SHP77 treated with DMSO at 0.1 percent for 48 hours (cell line): ENCODE measurements at places on chromosomes 7 and 10.

DNA sequence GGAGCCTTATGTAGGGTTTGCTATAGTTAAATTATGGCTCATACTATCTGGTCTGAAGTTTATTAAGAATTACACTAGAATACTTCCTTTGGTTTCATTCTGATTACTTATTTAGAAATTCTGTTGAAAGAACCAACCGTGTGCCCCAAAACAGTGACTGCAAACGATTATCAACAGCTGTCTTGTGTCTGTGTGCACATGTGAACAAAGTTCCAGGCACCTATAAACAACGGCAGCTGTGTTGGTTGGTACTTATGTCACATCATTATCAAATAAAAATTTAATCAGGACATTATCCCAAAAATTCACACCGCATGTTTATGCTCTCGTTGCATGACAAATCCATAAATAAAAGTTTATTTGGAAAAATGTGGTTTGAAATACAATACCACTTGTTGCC lies 80.6 kb downstream of the USP6NL start:
- no peak for DNase-seq

- DNase-seq, result no peak
Observed at GRCh38 chr7:121026159-121026558, 37.6 kb downstream of the CPED1 start.

DNA sequence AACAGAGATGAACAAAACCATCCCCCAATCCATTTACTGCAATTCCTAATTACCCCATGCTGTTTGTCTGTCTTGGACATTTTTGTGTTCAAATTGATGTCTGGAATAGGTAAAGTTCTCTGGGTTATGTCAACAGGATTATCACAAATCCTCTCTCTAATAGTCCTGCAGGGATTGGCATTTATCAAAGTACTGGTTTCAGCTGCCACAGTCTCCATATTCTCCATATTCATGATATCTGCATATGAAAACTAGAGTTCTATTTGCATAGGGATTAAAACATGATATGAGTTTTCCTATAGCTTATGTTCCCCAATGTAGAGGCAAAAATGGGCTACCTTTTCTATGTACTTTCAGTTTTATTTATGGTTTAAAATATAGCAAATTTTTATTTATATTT lies 355.8 kb downstream of the ADRA2A start:
- DNase-seq, result no peak

GRCh38 chr7:80273327-80273726 lies 138.7 kb downstream of the GNAI1 start:
- DNase-seq, result no peak

GRCh38 chr7:1020849-1021251 lies 23.5 kb upstream of the GPR146 start:
- no peak for DNase-seq

DNA sequence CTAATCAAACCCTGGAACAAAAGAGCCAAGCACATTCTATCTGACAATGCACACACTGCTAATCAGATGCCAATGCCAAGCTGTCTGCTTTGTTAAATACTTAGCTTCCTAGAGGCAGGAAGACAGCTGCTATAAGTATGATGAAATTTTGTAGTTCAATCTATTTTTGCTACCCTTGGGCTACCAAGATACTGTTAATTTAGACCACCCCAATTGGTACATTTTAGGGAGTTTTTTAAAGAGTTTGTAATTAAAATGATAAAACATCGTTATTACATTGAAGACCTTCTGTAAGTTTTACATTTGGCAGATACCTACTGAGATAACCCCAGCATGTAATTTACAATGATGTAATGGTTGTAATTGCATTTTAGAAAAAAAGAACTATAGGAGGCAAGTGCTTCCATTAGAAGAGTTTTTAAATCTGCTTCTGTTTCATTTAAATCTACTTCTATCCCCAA lies 268.5 kb downstream of the ADK start:
- peak; percentile 10 for DNase-seq

GRCh38 chr10:104449391-104449790 lies 95.8 kb downstream of the CFAP58 start:
- no peak for DNase-seq

DNA sequence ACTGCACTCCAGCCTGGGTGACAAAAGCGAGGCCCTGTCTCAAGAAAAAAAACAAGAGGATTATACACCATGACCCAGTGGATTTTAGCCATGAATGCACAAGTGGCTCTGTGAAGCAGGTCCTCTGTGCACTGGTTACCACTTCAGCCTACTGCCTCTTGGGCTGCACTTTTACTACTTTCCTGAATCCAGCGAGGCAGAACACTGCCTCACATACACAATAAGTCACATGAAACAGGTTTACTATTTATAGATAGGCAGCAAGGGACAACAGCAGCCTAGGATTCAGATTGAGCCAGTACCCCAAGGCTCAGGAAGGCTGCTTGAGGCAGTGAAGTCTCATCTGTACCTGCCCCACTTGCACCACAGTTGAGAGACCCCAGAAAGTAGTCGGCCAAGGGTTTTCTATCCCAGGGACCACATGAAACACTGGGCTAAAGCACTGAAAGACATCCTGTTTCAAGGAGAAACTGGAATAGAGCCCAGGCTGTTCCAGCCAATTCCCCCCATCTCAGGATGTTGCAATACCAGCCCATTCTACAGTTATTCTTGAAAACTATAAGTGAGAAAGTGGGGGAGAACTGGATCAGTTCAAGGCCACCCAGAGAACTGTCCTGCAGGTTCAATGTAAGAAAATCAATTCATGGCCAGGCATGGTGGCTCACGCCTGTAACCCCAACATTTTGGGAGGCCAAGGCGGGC lies 10.3 kb upstream of the OGDH start:
- DNase-seq, result no peak

- DNase-seq, result no peak
Observed at GRCh38 chr7:47528471-47528870, 53.4 kb downstream of the TNS3 start.

DNA sequence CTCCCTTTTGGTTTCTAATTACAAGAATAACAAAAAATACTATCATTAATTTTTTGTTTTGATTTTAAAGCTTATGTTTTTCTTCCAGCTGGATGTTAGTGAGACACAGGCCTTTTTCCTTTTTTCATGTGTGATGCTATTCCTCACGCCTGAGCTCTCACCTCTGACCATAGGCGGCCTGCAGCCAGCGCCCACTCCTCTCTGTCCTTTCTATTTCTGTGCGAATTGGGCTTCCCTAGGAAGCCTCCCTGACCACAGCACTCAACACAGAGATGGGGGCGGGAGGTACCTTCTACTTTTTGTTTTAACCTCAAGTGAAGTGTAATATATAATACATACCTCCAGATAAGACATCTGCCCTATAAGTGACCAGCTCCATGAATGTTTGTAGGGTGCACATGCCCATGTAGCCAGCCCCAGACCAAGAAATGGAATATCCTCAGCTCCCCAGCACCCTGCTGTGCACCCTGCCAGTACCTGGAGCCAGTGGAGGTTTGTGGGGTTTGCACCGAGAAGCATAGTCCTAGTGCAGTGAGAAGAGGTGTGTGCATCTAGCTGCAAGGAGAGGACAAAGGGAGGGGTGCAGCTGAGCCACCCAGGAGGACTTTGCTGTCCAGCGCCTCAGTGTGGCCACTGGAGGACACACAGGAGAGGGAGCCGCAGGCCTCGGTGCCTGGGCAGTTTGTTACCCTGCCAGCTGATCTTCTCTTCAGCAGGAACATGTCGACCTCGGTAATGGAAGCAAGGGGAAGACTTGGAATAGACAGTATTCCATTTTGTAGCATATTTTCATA lies 38.5 kb downstream of the BNIP3 start:
- no peak for DNase-seq

GRCh38 chr10:1809139-1809741 lies 71.9 kb upstream of the ADARB2 start:
- DNase-seq, result no peak

DNA sequence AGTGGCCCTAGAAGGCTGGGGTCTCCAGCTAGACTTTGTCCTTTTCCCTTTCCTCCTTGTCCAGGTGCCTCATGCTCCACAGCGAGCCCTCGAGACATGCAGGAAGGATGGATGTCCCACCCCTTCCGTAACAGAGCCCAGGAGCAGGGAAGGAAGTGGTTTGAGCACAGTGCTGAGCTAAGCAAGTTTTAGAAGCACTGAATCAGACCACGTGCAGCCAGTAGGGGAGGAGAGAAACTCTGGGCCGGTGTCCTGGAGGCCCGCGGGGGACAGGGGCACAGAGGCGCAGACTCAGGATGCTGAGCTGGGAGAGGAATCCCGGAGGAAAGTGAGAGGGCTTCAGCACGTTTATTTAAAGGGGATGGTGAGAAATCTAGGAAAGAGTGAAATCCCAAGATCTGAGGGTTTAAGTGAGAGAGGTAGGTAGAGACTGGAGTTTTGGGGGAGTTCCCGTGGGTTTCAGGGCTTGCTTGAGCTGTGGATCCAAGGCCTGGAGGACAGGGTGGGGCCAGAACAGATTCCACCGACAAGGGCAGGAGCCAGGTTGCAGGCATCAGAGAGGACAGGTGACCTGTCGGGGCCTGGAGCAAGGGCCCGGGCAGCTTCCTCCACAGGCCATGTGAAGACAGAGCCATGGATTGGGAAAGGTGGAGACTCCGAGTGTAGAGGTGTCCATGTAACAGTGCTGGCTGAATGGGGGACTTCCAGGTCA lies 4.4 kb upstream of the IRF5 start:
- no peak for DNase-seq

DNA sequence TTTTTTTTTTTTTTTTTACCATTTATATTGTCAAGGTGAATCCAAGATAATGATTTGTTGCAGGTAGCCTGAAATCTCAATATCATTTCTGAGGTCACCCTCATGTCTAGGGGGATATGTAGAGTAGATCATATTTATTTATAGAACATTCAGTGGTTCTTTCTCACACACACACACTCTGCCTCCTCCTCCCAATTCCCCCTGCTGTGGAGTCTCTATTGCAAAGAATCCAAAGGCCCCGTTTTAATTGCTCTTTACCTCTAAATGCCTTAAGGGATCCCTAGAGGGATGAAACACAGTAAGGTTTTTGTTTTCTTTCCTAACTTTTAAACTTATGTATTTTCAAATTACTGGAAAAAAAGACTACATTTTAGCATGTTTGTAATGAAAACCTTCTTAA lies 170.0 kb downstream of the PRKG1 start:
- no peak for DNase-seq

- no peak for DNase-seq
Observed at GRCh38 chr7:98418271-98418635, 17.4 kb upstream of the BAIAP2L1 start.

GRCh38 chr10:59854571-59854970 lies 51.8 kb downstream of the CCDC6 start:
- DNase-seq, result no peak

DNA sequence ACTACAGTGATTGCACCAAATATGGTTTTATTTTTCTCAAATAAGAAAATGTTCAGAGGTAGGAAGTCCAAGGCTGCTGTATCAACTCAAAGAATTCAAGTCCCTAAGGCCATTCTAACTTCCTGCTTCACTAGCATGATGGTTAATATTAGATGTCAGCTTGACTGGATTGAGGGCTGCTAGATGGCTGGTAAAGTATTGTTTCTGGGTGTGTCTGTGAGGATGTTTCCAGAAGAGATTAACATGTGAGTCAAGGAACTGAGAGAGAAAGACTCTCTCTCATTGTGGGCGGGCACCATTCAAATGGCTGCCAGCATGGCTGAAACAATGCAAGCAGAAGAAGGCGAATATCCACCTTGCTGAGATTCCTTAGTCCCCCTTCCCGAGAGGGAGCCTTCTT lies 77.4 kb upstream of the NRBF2 start:
- no peak for DNase-seq

DNA sequence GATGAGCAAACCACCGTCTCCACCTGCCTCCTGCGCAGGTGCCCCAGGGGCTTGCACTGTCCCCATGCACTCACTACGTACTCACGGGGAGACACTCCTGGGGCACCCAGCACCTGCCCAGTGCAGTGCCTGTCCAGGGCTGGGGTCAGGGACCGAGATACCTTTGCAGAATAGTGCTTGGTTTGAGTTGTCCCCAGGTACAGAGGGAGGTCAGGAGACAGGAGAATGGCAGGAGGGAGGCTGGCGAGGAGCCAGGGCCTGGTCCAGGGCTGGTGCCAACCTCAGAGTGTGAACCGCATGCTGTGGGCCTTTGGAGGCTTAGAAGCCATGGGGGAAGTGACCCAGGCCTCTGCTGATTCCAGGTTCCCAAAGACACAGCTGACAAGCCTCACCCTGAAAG lies 110.1 kb upstream of the GPR26 start:
- DNase-seq, result no peak

- no peak for DNase-seq
Observed at GRCh38 chr7:145431834-145432233, 596.0 kb upstream of the TPK1 start.

DNA sequence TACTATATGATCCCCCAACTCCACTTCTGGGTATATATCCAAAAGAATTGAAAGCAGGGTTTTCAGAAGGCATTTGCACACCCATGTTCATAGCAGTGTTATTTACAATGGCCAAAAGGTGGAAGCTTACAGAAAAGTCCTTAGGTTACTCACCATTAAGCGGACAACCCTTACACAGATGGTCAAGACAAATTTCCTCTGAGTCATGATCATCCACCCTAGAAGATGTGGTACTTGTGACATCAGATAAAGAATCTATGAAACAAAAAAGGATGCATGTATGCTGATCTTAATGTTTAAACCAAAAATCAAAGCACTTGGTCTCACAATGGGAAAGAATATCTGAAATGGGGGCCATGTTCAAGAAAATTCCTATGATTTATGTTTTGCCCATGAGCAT lies 31.1 kb downstream of the ZC3HAV1 start:
- DNase-seq, result no peak

- no peak for DNase-seq
Observed at GRCh38 chr10:14454629-14455028, 123.9 kb upstream of the FRMD4A start.

DNA sequence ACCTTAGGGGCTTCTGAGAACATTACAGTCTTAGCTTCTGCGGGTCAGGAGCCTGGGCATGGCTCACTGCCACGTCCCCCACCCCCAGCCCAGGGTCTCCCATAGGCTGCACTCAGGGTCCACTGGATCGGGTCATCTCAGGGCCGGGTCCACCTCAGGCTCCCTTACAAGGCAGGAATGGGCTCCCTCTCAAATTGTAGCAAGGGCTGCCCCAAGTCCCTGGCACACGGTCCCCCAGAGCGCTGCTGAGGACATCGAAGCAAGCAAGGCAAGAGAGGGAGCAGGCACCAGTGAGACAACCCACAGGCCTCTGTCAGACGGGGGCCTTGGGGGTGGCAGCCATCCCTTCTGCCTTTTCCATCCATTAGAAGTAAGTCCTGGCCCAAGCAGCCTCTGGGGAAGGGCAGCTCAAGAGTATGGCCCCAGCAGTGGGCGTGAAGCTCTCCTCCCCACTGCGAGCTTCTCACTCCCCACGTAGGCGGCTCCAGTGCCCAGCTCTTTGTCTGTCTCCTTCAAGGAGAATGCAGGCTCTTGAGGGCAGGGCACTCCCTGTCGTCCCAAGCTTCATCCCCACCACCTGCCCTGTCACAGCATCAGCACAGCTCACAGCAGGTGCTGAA lies 18.0 kb upstream of the RET start:
- DNase-seq, result no peak

GRCh38 chr10:132104471-132105301 lies 38.9 kb downstream of the JAKMIP3 start:
- no peak for DNase-seq

- DNase-seq, result no peak
Observed at GRCh38 chr7:151883857-151884256, 6.9 kb upstream of the PRKAG2 start.

GRCh38 chr7:96188591-96188991 lies 133.3 kb downstream of the SLC25A13 start:
- DNase-seq, result no peak
